ENCODE measurements at places on chromosomes 7 and 10.

DNA sequence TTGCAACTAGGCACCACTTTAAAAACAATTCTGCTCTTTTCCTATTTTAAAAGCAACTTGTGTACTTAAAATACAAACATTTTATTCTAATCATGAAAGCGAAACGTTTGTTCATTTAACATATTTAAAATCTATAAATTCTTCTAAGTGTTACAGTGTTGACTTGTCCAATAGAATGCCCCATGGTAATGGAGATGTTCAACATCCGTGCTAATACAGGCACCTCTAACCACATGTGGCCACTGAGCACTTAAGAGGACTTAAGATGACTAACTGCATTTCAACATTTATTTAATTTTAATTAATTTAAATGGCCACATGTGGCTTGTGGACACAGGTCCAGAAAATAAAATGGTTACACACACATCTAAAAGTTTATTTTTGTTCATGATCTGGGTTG, 115.1 kb downstream of the TPK1 start:
- DNase-seq = no peak

DNA sequence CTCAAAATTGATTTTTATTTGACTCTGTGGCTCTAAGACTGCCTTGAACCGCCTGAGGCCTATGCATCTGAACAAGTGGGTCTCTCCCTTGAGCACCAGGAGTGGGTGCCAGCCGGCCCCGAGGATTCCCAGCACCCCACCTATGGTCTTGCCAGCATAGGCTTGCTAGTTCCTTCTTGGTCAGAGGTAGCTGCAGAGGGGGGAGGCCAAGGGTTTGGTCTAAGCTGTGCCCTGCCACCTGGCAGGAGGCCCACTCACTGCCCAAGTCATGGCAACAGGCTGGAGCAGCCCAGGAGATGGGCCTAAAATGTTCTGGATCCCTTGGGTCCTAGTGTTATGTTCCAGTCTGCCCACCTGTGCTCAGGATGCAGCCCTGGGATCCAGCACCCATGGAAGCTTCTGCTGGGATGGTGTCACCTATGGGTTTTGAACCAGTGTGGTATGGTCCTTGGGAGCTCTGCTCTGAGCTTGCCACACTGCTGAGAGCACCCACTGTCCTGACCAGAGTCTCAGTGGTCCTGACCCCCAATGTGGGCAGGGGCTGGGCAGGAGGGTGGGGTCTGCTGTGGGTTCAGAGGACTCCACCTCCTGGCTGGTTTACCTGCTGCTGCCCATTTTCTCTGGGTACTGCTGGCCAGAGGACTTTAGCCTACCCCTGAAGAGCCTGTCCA, 12.6 kb downstream of the YKT6 start:
- no peak for DNase-seq

- DNase-seq = no peak
Measured at GRCh38 chr7:53491051-53491450, 455.6 kb downstream of the POM121L12 start.

DNA sequence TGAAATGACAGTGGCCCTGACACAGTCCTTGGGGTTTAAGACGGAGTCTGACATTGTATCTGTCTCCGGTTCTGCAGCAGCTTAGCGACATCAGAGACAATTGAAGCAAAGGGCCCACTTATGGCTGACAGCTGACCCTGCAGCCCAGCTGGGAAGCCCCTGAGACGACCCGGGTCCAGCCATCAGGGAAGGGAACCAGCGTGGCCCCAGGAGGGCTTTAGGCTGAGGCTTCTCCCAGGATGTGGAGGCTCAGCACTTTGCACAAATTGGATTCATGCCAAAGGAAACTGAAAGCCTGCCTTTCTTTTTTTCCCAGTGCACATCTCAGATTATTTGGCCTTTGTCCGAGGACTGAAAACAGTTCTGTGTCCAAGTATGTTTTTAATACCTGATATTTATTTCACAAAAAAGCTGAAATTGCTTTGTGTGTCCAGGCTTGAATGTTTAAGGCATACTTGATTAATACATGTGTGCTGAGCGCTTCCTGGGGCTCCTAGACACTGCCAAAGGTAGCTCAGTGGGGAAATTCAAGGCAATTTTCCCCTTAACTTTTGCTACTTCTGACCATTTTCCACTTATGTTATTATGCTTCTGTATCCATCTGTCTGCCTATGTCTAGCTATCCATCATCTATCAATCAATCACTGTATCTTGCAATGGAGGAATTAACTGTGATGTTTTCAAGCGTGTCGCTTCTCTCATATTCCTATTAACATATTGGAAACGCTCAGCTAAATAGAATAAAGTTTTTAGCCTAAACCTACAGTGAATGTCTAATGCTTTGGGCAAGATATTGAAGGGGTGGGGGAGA, 34.8 kb downstream of the KLF6 start:
- DNase-seq = no peak

DNA sequence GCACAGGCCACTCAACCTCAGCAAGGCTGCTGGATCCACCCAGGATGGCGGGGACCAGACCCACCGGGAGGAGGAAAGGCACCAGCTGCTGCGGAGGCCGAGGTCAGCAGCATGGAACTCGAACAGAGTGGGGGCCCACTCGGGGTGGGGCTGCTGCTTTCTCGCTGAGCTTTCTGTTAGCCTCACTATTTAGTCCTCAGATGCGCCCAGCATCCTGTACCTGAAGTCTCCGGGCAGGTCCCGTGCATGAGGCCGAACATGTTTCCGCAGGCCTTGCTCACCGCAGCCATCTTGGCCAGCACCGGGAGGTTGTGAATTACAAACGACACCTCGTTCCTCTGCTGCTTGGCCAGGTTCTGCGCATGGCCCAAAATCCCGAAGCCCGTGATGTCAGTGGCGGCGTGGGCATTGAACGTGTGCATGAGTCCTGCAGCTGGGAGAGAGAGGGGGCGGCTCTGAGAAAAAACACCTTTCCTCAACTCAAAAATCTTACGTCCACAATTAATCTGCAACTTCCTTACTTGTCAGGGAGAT, 22.8 kb upstream of the PHYH start:
- no peak for DNase-seq

DNA sequence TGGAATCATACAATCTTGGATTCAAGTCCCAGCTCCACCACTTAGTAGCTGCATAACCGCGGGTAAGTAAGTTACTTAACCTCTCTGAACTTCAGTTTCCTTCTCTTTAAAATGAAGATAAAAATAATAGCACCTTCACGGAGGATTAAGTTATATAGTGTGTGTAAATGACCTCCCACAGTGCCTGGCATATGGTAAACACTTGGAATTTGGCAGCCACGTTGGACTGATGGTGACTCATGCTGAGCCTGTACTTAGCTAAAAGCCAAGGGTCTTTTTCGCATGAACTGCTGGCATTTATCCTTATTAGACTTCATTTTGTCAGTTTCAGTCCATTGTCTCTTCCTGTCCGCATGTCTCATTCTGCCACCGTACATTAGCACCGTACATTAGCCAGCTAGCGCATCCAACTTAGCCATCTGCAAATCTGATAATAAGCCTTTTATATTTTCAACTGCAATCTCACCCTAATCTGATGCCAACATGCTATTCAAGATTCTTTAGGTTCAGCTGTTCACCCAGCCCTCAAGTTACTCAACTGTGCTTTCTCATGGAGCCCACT, 11.2 kb downstream of the SLC13A4 start:
- DNase-seq = no peak

DNA sequence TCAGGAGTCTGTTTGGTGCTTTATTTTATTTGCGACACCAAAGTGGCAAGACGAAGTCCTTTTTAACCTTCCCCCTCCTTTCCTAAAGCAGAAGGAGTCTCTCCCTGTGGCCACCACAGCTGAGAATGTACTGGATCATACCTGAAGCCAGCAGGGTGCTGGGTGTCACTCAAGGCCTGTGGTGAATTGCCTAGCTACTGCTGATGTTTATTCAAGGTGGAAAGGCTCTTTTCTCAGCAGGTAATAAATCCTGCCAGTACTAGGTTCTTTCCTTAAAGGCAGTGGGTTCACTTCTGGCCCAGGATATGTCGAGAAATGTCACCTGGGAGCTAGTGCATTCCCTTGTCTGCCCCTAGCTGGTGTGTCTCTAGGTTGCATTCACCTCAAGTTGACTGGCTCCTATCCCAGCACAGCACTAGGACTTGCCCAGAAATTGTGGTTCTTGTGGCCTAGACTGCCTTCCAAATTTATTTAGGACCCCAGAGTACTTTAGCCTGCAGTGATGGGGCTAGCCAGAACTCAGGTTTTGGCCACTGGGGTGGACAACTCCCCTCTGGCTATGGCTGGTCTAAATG, 60.8 kb upstream of the FAM3C start:
- no peak for DNase-seq

GRCh38 chr7:81004098-81004497, 85.2 kb upstream of the SEMA3C start:
- DNase-seq = no peak

GRCh38 chr7:46680147-46680546, 759.1 kb upstream of the IGFBP3 start:
- DNase-seq = no peak

- no peak for DNase-seq
Measured at GRCh38 chr7:445020-445419, 74.6 kb downstream of the PDGFA start.
